CD4-positive, alpha-beta T cell treated with Interleukin-6 for 4 hours (primary cell): ENCODE measurements at places on chromosomes 13 and 19.

DNA sequence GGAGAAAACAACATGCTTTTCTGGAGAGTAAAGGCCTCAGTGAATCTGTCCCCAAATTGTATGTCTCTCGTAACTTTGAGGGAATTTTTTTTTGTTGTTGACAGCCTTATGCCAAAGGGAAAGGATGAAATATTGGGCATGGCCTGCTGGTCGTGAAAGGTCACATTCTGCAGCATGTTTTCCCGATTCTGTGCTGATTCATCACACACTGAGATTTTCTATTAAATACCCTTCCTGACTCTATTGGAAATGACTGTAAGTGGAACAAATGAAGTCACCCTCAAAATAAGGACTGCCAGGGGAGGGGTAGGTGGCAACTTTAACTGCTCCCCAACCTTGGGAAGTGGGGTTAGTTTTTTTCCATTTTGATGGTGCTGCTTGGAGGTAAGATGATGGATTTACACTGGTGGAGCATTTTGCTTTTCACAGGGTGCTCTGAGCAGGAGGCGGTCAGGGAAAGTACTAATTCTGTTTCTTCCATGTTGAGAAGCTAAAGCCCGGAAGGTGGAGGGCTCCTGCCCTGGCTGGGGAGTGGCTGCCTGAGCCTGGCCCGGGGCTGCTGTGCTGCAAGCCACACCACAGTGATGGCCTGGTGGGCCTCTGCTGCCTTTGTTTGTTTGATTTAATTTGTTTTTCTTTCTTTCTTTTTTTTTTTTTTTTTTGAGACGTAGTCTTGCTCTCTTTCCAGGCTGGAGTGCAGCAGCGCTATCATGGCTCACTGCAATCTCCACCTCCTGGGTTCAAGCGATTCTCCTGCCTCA, 116.8 kb upstream of the SPATA13 start:
- DNase-seq = no peak

GRCh38 chr19:51025809-51026553, 435 bp downstream of the KLK11 start:
- DNase-seq = no peak

- peak; percentile 61 for DNase-seq
These were observed at the start of gene RYR1 for GRCh38 chr19:38433268-38433733. Gene RYR1, plus strand, starts transcription at chr19:38433691. Its CDS starts 139 bp downstream, at chr19:38433830.

DNA sequence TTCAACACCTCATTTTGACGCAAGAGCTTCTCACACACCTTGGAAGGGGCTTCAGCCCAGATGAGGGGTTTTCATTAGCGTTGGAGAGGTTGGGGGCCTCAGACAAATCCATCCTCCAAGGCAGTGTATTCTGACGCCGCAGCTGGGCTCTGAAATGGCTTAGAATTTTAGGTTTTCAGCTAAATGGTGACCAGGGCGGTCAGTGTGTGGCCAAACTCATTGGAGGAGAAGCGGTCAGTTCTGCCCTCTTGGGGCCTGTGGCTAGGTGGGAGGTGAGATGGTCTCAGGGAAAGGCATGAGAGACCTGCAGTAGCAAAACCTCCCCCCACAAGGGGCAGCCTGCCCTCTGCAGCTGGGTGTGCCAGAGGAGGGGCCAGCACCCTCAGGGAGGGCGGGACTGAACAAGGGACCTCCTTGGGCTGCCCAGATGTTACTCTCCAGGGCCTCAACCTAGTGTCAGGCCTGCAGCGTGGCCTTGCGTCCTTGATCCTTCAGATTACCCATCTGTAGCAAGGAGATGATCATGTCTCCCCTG, 155.8 kb downstream of the URI1 start:
- DNase-seq = no peak

- peak; percentile 85 for DNase-seq
These were observed at the start of gene ZNF677 for GRCh38 chr19:53254411-53255341. Gene ZNF677, minus strand, starts transcription at chr19:53254873. Its CDS starts 3,323 bp downstream, at chr19:53251550.

DNA sequence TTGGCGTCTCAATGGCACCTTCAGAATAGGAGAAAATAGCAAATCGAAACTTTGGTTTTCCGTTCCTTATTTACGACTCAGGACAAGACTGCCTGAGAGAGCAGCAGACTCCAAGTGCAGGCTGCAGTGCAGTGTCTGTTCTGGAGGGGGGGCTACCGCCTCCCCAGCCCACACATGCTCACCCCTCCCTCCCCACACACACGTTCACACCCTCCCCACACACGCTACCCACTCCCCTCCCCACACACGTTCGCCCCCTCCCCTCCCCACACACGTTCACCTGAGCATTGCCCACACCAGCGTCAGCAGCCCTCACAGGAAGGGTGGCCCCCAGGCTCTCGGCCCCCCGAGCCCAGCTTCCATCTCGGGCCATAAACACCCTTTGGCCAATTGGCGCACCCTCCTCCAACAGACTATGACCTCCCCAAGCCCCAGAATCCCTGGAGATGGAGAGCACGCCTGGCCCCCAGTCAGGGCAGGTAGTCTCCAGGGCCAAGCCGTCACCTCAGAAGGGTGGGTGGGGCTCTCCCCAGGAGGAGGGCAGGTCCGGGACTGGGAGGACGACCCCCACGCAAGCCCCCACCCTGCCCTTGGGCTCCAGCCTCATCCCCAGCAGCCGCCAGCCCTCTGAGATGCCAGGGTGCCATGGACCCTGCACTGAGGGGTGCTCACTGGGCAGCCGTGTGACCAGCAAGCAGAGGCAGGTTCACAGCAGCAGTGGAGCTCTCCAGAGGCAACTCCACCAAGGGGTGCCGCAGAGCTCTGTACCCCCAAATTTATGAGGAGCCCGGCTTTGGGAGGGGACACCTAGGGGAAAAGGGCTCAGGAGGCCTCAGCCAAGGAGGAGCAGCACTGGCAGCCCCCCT, 27.5 kb downstream of the RASA3 start:
- DNase-seq = no peak

DNA sequence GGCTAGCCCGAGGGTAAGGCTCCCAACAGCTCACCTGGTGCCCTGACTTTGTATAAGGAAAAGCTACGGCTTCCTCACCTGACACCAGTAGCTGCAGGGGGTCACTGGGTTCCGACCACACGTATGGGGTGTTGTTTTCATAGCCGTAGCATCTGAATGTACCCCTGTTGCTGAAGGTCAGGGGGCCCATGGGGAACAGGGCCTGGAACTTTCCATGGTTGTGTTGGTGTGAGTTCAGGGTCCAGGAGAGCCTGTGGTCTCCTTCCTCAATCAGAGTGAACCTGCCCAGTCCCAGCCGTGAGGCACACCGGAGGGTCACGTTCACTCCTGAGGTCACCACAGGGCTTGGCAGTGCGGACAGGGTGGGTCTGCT, 1.1 kb downstream of the LILRA4 start:
- no peak for DNase-seq

DNA sequence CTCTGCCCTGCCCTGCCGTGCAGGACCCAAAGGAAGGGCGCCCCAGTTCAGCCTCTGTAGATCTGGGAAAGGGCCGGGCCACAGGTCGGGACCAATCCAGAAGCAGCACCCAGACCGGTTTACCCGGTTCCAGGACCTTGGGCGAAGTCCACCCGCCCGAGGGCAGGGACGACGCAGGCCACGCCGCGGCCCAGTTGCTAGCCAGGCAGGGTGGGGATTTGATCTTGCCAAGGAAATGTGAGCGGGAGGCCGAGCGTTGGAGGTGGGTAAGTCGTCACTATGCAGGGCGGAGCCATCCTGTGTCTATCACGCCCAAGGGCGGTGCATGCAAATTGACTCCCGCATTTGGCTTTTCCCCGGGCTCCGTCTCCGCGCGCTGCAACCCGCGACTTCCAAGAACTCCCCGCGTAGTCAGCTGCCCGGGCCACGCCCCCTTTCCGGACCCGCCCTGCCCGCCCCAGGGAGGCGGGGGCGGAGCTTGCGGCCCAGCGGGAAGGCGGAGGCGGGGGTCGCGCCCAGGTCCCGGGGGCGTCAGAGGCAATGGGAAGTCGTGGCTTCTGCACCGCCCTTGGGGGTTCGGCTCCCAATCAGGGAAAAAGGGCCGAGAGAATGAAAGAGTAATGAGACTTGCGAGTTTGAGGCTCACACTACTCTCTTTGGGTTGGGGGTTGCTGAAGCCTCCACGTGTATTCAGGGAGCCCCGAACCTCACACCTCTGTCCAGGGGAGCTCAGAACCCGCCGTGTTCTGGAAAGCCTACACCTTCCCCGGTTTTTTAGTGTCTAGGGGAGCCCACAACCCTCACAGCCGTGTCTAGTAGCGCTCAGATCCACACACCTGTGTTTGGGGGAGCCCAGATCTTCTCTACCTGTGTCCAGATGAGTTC, 12.8 kb downstream of the IER2 start:
- DNase-seq = peak; percentile 94

GRCh38 chr19:2594319-2594718, 108.2 kb downstream of the GNG7 start:
- no peak for DNase-seq

GRCh38 chr13:42925626-42926025, 66.4 kb downstream of the EPSTI1 start:
- DNase-seq = no peak

DNA sequence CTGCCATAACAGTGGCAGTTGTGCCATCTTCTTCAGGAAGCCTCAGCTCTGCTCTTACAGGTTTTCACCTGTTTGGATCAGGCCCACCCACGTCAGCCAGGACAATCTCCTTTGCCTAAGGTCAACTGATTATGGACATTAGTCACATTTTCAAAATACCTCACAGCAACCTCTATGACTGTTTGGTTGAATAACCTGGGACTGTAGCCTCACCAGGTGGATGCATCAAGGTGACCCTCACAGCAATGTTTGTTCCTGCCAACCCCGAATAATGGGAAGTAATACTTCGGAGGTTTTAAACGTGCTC, 17.2 kb upstream of the ATP12A start:
- DNase-seq = no peak

- DNase-seq = no peak
These were observed 87.6 kb downstream of the HSPH1 start for GRCh38 chr13:31073859-31074718.

GRCh38 chr19:53057904-53058580, 13.5 kb downstream of the ERVV-2 start:
- DNase-seq = no peak

- DNase-seq = no peak
These were observed 9.3 kb downstream of the CALM3 start for GRCh38 chr19:46610413-46610775.

DNA sequence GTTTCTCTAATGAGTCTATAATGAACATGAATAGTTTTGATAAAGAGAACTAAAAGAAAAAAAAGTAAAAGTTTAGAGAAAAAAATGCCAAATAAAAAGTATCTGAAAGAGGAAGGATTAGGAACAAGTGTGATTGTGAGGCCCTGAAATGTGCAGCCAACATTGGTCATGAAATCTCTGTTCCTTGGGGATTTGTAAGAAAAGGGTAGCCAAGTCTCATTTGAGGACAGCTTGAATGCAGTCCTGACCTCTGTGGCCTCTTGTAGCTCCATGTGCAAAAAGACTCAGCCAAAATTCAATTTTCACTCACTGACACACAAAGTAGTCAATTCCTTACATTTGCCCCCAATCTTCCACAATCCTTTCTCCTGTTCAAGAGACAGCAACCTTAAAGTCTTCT, 167.9 kb downstream of the KLF12 start:
- DNase-seq = no peak

- no peak for DNase-seq
These were observed 48.9 kb downstream of the TPP2 start for GRCh38 chr13:102645701-102646100.

GRCh38 chr13:33217256-33217655, 68.3 kb downstream of the STARD13 start:
- DNase-seq = no peak

- no peak for DNase-seq
These were observed 664.0 kb upstream of the ARGLU1 start for GRCh38 chr13:107231944-107232343.

DNA sequence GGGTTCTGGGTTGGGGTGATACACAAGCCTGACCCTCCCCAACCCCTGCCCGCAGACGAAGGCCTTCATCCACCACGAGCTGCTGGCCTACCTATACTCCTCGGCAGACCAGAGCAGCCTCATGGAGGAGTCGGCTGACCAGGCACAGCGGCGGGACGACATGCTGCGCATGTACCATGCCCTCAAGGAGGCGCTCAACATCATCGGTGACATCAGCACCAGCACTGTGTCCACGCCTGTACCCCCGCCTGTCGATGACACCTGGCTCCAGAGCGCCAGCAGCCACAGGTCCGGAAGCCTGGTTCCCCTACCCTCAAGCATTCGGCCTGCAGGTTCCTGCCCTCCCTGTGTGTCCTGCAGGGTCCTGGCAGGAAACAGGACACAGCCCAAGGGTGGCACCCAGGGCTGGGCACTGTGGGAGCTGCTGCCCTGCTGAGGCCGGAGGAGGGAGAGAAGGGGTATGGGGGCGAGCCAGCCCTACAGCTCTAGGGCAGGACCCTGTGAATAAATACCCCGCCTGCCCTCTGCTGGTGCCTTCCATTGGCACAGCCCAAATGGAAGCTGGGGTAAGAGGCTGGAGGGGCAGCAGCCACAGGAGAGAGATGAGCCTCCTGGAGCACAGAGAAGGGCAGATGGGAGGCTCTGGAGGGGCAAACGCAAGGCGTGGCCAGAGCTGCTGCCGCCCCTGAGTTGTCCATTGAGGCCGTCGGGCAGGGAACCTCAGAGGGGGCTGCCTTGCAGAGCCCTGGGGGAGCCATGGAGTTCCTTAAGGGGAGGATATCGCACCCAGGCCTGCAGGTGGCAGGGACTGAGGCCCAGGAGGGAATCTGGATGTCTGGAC, 6.8 kb downstream of the TMED1 start:
- peak; percentile 23 for DNase-seq

GRCh38 chr19:19185853-19186740, 5.9 kb downstream of the BORCS8 start:
- peak; percentile 72 for DNase-seq

DNA sequence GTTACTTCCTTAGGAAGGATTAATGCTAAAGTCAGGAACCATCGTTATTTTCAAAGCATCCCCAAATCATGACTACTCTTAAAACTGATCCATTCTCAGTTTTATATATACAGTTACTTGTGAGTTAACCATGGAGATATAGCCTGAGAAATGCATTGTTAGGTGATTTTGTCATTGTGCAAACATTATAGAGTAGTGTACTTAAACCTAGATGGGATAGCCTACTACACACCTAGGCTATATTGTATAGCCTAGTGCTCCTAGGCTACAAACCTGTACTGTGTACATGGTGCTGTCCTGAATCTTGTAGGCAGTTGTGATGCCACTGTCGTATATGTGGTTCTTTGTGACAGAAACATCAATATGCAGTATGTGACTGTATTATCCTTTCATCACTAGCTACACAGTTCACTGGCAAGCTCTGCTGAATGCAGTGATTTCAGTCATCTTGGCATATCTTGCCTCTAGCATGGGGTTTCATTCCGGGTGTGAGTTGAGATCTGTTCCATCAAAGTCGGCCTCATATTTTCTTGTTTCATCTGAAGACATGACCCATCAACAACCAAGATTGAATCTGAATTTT, 45.3 kb downstream of the CDK8 start:
- no peak for DNase-seq

- DNase-seq = no peak
These were observed 118.7 kb upstream of the GJB6 start for GRCh38 chr13:20350819-20351218.

DNA sequence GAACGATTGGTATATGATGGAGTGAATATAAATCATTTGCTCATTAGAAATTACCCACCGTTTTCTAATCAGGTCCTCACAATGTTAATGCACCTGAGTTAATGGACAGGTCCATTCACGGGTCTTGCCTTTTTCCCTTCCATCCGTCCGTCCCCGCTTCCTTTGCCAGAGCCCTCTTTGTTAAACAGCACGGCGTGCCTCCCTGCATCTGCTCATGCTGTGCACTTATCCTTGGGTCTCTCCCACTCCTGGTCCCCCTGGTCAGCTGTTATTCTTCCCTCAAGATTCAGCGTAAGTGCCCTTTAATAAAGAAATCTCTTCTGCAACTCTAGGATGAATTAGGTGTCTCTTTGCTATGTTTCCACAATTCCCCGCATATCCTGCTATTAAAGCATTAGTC, 324.5 kb downstream of the DNAJC15 start:
- no peak for DNase-seq

- DNase-seq = no peak
These were observed 3.1 kb upstream of the SLC5A5 start for GRCh38 chr19:17868669-17869068.
